ENCODE measurements at places on chromosomes 11 and 22.

DNA sequence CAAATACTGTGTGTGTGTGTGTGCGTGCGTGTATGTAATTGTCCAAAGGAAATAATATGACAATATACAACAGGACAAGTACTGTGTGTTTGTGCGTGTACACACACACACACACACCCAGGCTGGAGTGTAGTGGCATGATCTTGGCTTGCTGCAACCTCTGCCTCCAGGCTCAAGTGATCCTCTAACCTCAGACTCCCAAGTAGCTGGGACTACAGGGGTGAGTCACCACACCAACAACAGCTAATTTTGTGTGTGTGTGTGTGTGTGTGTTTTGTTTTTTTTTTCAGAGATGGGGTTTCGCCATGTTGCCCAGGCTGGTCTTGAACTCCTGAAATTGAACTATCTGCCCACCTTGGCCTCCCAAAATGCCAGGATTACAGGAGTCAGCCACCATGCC lies 61.5 kb downstream of the NUP98 start:
- DNase-seq: no peak

GRCh38 chr22:50530580-50530876 lies 716 bp upstream of the TYMP start:
- DNase-seq: no peak

- no peak for DNase-seq
Observed at GRCh38 chr22:20211997-20212753, 55.9 kb downstream of the RTN4R start.

DNA sequence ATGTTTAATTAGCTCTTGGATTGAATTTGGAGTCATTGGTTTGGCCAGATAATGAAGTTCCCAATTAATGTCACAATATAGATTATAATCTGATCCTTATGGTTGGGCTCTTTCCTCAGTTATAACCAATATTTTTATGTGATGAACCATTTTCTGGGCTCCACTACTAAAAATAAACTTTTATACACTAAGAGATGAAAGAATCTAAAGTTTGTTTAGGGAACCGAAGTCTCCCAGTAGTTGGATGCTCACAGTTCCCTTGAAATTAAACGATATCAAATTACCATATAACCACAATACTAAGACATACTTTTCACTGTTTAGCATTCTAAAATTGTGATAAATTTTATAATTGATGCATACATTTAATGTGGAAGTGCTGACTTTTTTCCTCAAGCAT lies 47.0 kb upstream of the ARHGAP42 start:
- DNase-seq: no peak

GRCh38 chr11:281486-282161 lies 3.4 kb downstream of the NLRP6 start:
- no peak for DNase-seq
